Body of pancreas (tissue), 4 donors: ENCODE measurements at places on chromosomes 3 and 15.
A peak's percentile ranks its signal among the peaks of the same experiment; 100 is the strongest.

DNA sequence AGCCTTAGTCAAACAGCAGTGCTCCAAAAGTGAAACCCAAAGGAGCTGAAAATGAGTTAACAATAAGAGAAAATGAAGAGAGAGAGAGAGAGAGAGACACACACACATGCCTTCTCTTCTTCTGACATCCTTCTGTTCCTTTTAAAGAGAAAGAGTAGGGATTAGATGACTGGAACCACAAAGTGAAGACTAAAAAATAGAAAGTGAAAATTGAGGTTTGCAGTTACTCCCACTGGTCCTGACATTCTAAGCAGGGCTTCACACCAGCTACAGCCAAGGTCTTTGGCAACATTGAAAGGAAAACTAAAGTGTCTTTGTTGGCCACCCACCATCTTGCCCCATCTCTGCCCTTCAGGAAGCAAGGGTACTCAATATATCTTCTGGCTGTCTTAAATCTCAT, 59.2 kb downstream of the USP50 start:
- no peak for DNase-seq

GRCh38 chr3:3927198-3927597, 128.0 kb downstream of the LRRN1 start:
- no peak for DNase-seq

GRCh38 chr3:194395212-194395611, 3.9 kb downstream of the GP5 start:
- DNase-seq: no peak

DNA sequence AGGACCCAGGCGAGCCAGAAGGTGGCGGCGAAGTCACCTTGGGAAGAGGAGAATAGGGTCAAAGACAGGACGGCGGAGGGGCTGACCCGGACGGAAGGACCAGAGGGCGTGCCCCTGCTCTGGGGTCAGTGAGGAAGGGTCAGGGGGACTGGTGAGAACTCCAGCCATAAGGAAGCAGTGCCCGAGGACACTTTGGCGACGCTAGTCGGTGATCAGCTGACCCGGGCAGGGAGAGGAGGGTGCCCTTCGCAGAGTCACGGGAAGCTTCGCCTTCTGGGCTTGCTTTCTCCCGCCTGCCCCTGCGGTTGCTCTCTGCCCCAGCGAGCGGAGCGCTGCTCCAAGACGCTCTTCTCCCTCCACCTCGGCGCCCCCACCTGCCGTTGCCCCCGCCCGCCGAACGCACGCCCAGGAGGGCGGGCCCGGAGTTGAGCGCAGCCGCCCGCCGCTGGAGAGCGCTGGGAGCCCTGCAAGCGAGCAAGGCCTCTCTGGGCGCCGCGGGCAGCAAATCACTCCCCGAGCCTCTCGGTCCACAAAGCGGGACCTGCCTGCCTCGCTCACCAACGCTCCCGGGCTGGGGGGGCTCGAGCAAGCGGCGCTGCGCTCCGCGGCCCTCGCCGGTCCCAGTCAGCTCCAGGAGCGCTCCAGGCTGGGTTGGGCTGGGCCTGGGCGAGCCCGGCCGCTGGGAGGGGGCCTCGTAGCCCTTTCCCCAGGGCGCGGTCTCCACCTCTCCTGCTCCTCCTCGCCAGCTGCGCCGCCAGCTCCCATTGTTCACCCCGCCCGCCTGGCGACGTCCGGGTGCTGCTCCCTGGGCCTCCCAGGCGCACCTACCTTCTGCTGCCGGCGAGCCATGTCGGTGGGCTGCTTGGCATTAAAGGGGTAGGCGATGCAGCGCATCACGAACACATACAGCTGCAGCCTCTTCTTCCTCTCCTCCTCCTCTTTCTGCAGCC, 1.2 kb downstream of the CADPS start:
- peak; percentile 58 for DNase-seq

DNA sequence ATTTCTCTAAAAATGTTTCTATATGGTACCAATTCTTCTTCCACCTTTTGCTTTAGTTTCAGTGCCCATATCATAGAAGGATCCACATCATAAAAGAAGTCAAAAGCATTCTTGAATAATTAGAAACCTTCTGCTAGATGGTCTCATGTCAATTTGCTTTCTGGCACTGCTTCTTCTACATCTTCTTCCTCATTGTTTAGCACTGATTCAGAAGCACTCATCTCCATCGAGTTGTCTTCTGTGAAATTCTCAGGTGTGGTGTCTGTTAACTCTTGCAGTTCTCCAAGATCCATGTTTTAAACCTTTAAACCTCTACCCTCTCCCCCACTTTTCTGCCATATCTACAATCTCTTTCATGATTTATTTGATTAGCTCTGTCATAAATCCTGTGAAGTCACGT, 154.8 kb downstream of the WDR76 start:
- no peak for DNase-seq

DNA sequence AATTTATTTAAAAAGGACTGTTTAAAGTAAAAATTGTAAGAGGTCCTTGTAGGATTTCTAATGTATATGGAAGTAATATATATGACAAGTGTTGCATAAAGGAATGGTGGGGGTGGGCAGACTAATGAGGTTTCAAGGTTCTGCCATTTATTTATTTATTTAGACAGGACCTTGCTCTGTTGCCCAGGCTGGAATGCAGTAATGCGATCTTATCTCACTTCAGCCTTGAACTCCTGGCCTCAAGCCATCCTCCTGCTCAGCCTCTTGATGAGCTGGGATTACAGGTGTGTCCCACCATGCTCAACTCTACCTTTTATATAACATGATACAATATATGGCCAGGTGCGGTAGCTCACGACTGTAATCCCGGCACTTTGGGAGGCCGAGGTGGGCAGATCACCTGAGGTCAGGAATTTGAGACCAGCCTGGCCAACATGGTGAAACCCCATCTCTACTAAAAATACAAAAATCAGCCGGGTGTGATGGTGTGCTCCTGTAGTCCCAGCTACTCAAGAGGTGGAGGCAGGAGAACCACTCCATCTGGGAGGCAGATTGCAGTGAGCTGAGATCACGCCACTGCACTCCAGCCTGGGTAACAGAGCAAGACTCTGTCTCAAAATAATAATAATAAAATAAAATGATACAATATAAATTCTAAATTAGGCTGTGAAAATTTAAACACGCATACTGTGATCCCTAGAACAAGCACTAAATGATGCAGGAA, 33.8 kb upstream of the IGF2BP2 start:
- DNase-seq: no peak
